ENCODE measurements at places on chromosomes 1 and 21. TPM values are rescaled to one million over a fixed set of nuclear protein-coding genes. Genes with fewer than 3 reads are reported as not detected.

DNA sequence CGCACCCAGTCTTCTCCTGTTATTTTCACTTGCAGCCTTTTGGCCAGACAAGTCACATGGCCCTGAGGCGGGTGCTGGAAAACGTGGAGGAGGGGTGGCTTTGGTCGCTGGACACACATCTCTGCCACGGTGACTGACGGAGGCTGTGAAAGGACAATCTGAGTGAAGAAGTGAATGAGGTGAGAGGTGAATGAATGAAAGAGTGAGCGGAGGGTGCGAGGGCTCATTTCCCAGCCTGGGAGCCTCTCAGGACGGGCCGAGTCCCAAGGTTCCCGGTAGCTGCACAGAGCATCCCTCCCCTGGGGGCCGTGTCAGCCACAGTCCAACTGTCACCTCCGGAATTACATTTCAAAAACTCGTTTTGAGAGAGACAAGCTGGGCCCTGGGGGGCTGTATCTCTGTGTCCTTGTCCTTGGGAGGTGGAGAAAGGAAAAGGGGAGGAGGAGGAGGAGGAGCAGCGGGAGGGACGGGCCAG is 89.6 kb downstream of the UBIAD1 start:
- H3K27me3 ChIP-seq, result peaks cover 52% of the 10 kb centered on the region
- no peak overlapping the region for H3K4me3 ChIP-seq
- no peak overlapping the region for H3K27ac ChIP-seq
- H3K4me1 ChIP-seq, result no peaks in the 10 kb centered on the region

DNA sequence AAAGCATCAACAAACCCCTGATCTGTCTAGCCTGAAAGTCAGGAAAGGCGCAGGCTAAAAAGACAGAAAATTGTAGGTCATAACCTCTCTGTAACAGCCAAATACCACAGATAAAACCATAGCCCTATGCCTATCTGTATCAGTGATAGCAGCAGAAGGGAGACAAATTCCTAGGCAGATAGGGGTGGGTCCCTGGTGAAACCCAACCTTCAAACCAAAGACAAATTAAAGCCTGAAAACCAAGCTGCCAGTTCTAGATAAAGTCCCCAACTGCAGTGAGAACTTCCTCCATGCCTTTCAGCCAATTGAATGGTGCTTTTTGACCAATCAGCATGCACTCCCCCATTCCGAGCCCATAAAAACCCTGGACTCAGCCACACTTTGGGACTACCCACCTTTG is 115.3 kb downstream of the NTPCR start:
- H3K27me3 ChIP-seq, result no peaks in the 10 kb centered on the region
- no peaks in the 10 kb centered on the region for H3K4me1 ChIP-seq
- H3K36me3 ChIP-seq, result no peaks in the 10 kb centered on the region

- no peak for DNase-seq
- no peak overlapping the region for H3K27ac ChIP-seq
- H3K4me1 ChIP-seq, result no peaks in the 10 kb centered on the region
Measured at GRCh38 chr1:90133133-90133532, 138.2 kb downstream of the ZNF326 start.

DNA sequence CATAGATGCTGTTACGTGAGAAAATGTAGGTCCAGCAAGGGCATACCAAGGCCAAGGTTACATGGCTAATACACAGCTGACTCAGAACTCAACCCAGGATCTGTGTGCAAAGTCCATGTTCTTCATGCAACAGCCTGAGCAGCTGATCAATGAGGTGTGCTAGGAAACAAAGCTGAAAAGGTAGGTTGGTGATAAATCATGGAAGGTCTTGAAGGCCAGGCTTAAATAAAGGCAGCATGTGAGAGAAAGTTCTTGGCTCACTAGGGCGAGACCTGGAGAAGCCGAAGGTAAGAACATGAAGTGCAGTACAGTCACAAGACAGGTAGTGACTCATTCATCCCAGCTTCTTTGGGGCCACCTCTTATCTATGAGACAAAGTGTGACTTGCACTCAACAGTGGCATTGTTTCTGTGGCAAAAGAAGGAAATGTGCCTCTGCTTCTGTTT is 33.4 kb downstream of the TLR5 start:
- no peak for DNase-seq
- no peak overlapping the region for H3K27ac ChIP-seq
- H3K27me3 ChIP-seq, result no peaks in the 10 kb centered on the region
- H3K4me3 ChIP-seq, result no peak overlapping the region
- peaks cover 8% of the 10 kb centered on the region for H3K36me3 ChIP-seq
- peaks cover 3% of the 10 kb centered on the region for H3K4me1 ChIP-seq

- H3K27ac ChIP-seq, result no peak overlapping the region
- no peaks in the 10 kb centered on the region for H3K27me3 ChIP-seq
- DNase-seq, result no peak
- no peaks in the 10 kb centered on the region for H3K36me3 ChIP-seq
- H3K4me1 ChIP-seq, result no peaks in the 10 kb centered on the region
Measured at GRCh38 chr1:55800503-55800902, 585.3 kb upstream of the USP24 start.

DNA sequence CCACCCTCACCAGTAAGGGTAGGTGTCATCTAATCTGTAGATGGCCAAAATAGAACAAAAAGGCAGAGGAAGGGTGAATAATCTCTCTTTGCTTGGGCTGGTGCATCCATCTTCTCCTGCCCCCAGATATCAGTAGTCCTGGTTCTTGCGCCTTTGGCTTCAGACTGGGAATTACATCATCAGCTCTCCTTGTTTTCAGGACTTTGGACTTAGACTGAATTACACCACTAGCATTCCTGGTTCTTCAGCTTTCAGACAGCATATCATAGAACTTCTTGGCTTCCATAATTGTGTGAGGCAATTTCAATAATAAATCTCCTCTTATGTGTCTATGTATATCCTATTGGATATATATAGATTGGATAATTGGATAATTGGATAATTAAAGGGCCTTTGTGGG is 403.0 kb upstream of the USP24 start:
- no peak overlapping the region for H3K27ac ChIP-seq
- H3K36me3 ChIP-seq, result no peaks in the 10 kb centered on the region
- DNase-seq, result no peak
- H3K4me1 ChIP-seq, result no peaks in the 10 kb centered on the region
- H3K27me3 ChIP-seq, result no peaks in the 10 kb centered on the region
- H3K4me3 ChIP-seq, result no peak overlapping the region

- H3K4me1 ChIP-seq, result no peaks in the 10 kb centered on the region
- H3K27me3 ChIP-seq, result no peaks in the 10 kb centered on the region
- no peaks in the 10 kb centered on the region for H3K36me3 ChIP-seq
- H3K27ac ChIP-seq, result no peak overlapping the region
- no peak overlapping the region for H3K4me3 ChIP-seq
Measured at GRCh38 chr1:25054526-25055323, 124.6 kb upstream of the RUNX3 start.

GRCh38 chr21:16186742-16187141 is 457.0 kb downstream of the USP25 start:
- H3K27ac ChIP-seq, result no peak overlapping the region
- no peaks in the 10 kb centered on the region for H3K4me1 ChIP-seq
- no peak overlapping the region for H3K4me3 ChIP-seq
- no peak for DNase-seq
- no peaks in the 10 kb centered on the region for H3K36me3 ChIP-seq

GRCh38 chr1:192939440-192939839 is 119.7 kb downstream of the UCHL5 start:
- no peaks in the 10 kb centered on the region for H3K27me3 ChIP-seq
- DNase-seq, result no peak
- no peak overlapping the region for H3K4me3 ChIP-seq
- no peak overlapping the region for H3K27ac ChIP-seq
- H3K4me1 ChIP-seq, result no peaks in the 10 kb centered on the region

GRCh38 chr1:228280961-228281591 is 73.2 kb downstream of the OBSCN start:
- peaks cover 39% of the 10 kb centered on the region for H3K36me3 ChIP-seq
- no peak overlapping the region for H3K4me3 ChIP-seq
- no peaks in the 10 kb centered on the region for H3K27me3 ChIP-seq
- DNase-seq, result peak; percentile 37

DNA sequence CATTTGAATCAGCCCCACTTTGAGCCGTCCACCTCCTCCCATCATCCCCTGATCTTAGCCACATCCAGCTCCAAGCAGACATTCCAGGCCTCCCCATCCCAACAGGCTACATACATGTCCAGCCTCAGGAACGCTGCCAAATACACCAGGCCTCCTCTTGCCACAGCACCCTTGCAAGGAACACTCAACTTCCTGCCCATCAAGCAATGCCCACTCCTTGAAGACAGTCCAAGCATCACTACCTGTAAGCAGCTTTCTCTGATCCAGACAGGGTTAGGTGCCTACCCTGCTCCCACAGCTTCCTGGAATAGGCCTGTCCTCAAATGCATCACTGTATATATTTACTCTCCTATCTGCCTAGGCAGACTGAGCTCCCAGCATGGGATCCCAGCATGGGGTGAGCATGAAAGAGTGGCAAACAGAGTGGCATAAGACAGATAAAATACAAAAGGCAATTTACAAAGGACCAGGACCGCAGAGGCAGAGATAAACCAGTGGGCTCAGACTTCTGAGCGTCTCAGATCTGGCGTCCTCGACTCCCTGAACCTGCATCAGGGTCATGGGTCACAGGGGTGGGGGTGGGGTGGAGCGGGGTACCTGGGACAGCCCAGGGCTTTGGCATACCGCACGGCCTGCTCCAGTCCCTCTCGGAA is 816 bp downstream of the HYI start:
- peaks cover 44% of the 10 kb centered on the region for H3K36me3 ChIP-seq
- peak overlapping the region; percentile 89 for H3K27ac ChIP-seq
- H3K4me1 ChIP-seq, result peaks cover 14% of the 10 kb centered on the region
- no peak for DNase-seq

GRCh38 chr1:56894014-56894413 is 39.4 kb downstream of the C8A start:
- no peak for DNase-seq
- H3K36me3 ChIP-seq, result no peaks in the 10 kb centered on the region
- no peaks in the 10 kb centered on the region for H3K4me1 ChIP-seq
- no peaks in the 10 kb centered on the region for H3K27me3 ChIP-seq
- no peak overlapping the region for H3K4me3 ChIP-seq
- no peak overlapping the region for H3K27ac ChIP-seq

DNA sequence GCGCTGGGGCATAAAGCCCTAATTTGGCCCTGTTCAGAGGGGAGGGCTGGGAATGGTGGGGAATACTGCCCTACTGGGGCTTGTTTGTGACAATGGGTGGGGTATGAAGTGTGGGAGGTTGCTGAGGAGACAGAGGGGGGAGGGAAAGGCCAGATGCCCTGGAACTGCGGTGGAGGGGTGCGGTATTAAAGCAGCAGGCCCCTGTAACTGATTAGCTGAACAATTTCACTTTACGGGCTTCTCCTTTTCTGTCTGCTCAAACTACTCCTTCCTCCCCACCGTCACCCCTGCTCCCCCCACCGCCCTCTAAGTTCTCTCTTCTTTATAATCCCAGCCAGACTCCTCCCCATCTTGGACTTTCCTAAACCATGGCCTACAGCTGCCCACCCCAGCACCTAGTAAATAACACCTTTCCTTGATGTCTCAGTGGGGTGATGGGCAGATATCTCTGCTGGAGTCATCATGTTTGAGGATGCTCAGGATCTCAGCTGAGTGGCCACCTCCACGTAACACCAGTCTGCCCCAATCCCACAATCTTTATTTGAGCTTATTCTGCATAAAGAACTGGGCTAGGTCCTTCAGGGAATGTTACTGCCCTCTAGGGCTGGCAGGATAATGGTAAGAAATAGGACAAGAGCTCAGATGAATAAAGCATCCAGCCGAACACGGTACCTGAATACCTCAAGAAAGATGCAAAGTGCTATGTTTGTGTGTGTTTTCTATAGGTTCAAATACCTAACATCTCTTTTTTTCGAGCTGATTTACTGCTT is 33.5 kb downstream of the XCL1 start:
- no peak overlapping the region for H3K27ac ChIP-seq
- H3K4me1 ChIP-seq, result no peaks in the 10 kb centered on the region
- H3K27me3 ChIP-seq, result no peaks in the 10 kb centered on the region
- no peaks in the 10 kb centered on the region for H3K36me3 ChIP-seq
- no peak for DNase-seq

Gene KCNJ6
- 0.20 TPM for polyA plus RNA-seq

Gene EFNA4
- polyA plus RNA-seq, result 21.4 TPM

Gene SYT6
- polyA plus RNA-seq, result 21.9 TPM

Gene LIPI
- 0.65 TPM for polyA plus RNA-seq

Gene PRDM2
- polyA plus RNA-seq, result 51.7 TPM
